ENCODE measurements at places on chromosomes 11 and 22.
A peak's percentile ranks its signal among the peaks of the same experiment; 100 is the strongest.

GRCh38 chr11:92131289-92131865 lies 93.2 kb upstream of the FAT3 start:
- no peak for DNase-seq

DNA sequence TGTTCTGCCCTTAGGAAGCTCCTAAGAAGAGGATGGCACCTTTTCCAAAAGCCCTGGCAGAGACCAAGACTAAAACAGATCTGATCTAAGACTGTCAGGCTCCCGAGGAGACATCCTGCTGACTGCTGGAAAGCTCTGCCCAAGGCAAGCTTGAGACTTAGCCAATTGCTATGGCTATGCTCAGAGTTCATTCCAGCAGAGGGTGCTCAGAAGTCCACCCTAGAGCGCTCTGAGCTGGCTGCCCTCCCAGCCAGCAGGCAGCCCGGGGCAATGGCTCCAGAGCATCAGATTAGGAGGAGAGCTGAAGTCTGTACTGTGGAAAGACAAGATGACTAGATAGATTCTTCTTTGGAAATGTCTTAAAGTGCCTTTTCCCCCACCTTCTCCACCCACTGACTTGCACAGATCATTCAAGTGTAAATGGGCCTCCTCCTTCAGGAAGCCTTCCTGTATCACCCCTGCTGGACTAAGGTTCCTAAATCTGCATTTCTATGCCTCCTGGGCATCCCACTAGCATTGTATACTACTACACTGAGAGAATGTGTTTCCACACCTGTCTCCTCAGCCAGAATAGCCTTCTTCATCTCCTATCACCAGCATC lies 23.4 kb downstream of the LRRC55 start:
- no peak for DNase-seq

GRCh38 chr11:102967497-102967896 lies 12.0 kb upstream of the MMP13 start:
- no peak for DNase-seq

- no peak for DNase-seq
Measured at GRCh38 chr11:35042913-35043312, 96.1 kb upstream of the CD44 start.

GRCh38 chr11:34348096-34348495 lies 9.7 kb downstream of the ABTB2 start:
- no peak for DNase-seq

GRCh38 chr22:42792909-42793847 lies 63.9 kb downstream of the ARFGAP3 start:
- DNase-seq, result no peak

DNA sequence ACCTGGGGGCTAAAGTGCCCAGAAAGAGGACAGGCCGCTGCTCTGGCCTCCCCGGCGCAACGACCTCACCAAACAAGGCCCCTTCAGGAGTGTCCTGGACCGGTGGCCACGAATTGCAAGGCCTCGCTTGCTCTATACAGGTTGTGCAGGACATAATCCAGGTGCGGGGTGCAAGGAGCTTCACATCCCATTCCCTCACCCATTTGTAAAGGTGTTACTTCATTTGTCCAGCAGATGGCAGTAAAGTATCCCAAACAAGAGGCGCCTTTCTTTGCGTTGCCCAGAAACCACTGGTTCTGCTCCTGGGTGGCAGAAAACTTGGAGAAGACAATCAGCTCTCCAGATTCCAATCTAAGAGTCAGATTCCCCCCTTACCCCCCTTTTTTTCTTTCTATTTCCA lies 35.9 kb upstream of the PRDM11 start:
- peak; percentile 57 for DNase-seq

DNA sequence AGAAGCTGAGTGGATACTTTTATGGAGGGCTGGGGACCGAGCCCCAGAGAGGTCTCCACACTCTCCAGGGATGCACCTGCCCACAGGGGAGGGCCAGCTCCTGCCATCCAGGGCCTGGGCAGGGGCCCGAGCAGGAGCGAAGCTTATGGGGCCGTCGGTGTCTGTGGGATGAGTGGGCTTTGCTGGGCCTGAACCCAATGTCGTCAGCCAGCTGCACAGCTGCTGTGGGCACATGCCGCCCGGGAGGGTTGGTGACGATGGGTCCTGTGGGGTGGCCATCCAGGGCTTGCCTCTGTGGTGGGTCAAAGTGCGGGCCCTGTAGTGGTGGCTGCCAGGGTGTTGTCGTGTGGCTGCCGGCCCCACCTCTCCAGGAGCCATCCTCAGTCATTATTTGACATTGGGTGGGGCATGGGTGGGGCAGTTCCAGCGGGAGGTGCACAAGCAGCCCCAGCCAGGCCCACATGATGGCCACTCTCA lies 447.1 kb downstream of the TBC1D22A start:
- peak; percentile 10 for DNase-seq

GRCh38 chr22:50209893-50210292 lies 9.1 kb downstream of the SELENOO start:
- no peak for DNase-seq

- DNase-seq, result no peak
Measured at GRCh38 chr11:113849713-113850112, 25.7 kb downstream of the USP28 start.
